ENCODE measurements at places on chromosomes 3 and 15.

DNA sequence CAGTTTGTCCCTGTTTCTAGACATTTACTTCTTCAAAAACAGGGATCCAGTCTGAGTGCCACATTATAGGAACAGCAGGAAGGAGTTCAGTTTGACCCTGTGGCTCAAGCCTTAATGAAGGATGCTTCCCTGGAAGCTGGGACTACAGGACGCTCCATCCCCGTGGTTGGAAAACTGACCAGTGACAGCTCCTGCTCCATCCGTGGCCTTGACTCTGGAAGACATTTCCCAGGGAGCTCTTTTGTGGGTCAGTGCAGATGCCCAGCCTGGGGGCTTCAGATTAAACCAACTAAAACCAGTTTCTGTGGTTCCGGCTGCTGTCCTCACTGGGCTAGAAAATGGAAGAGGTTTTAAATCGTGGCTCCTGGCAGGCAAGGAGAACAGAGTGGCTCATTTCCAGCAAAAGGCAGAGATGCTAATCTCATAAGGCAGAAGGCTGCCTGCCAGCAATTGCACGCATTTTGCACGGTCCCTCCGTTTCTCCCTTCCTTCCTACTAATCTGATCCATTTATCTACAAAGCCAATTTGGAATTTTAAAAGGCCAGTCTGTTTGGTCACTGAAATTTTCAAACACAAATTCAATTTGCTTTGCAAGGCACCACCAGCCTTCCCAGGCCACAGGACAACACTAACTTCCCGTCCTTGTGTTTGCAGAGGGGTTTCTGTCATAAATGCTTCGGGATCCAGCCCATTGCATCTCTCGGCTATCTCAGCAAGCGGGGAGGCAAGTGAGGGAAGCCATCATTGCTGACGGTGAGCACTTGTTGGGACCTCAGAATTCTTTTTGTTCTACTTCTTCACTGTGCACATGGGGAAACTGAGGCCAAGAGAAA is 6.2 kb upstream of the SSUH2 start:
- DNase-seq = no peak

GRCh38 chr3:89560568-89560967 is 453.1 kb downstream of the EPHA3 start:
- no peak for DNase-seq

GRCh38 chr3:40173227-40173721 is 136.2 kb upstream of the EIF1B start:
- DNase-seq = no peak

GRCh38 chr3:47000198-47000815 is 20.8 kb downstream of the NBEAL2 start:
- no peak for DNase-seq

DNA sequence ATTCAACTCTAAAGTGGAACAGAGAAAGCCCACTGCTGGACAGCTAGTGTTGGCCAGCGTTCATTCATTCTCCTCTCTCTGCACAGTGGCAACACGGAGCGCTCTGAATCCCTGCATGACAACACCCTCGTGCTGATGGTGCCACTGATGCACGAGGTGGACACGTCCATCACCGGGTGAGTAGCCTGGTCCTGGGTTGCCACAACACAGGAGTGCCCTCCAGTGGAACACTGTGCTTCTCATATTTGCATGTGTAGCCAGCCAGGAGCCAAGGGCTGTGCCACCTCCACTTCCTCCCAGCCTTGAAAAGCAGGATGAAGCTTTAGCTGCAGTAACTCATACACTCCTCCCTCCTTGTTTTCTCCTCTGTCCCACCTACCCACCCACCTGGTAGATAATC is 120.0 kb upstream of the CTDSPL start:
- no peak for DNase-seq

All from CD4-positive, alpha-beta T cell treated with Interleukin-2 at 100 ng/mL for 4 hours (primary cell).